ENCODE measurements at places on chromosomes 2 and 18. TPM values are rescaled to one million over a fixed set of nuclear protein-coding genes. Genes with fewer than 3 reads are reported as not detected.

- H3K36me3 ChIP-seq, result no peaks in the 10 kb centered on the region
- H3K27me3 ChIP-seq, result no peaks in the 10 kb centered on the region
- no peak overlapping the region for H3K4me3 ChIP-seq
- DNase-seq, result no peak
Measured at GRCh38 chr18:38786906-38787305, 1221.3 kb upstream of the CELF4 start.

DNA sequence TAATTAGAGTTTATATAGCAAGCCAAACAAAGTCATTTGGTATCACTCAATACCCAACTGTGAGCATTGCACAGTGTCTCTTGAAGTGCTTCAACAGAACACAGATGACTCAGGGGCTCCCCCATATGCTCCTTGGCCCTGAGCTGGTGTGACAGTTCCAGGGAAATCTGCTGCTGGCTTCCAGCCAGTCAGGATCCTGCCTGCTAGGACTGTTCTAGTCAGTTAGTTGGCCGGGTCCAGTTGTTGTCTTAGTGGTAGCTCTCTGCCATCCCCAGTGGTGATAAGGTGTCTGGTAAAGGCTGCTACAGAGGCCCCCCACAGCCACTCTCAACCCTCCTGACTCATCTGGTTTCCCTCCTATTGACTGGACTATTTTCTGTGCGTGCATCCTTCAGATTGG lies 100.3 kb downstream of the IRS1 start:
- no peaks in the 10 kb centered on the region for H3K27me3 ChIP-seq
- no peak overlapping the region for H3K4me3 ChIP-seq
- no peaks in the 10 kb centered on the region for H3K4me1 ChIP-seq
- no peak for DNase-seq
- H3K27ac ChIP-seq, result no peak overlapping the region

DNA sequence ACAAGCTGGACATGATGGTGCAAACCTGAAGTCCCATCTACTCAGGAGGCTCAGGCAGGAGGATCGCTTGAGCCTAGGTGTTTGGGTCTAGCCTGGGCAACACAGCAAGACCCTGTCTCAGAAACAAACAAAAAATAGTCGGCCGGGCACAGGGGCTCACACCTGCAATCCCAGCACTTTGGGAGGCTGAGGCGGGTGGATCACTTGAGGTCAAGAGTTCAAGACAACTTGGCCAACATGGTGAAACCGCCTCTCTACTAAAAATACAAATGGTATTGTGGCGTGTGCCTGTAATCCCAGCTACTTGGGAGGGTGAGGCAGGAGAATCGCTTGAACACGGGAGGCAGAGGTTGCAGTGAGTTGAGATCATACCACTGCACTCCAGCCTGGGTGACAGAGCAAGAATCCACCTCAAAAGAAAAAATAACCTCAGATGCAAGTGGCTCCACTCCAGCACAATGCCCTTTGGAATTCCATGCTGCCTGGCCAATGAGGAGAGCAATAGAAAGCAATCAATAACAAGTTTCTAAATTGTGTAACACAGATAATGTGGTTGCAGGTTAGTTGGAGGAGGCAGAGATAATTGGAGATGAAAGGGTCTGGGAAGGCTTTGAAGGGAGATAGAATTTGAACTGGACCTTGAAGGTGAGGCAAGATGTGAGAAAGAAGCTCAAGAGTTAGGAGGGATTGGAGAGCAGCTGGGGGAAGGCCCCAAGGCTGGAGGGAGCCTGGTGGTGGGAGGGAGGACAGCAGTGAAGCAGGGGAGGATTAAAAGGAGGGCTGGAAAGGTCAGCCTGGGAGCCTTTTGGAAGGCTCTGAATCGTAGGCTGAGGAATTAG lies 6.0 kb downstream of the TTC31 start:
- DNase-seq, result peak; percentile 6
- H3K27ac ChIP-seq, result no peak overlapping the region
- no peak overlapping the region for H3K4me3 ChIP-seq
- peaks cover 13% of the 10 kb centered on the region for H3K36me3 ChIP-seq
- no peaks in the 10 kb centered on the region for H3K27me3 ChIP-seq
- no peaks in the 10 kb centered on the region for H3K4me1 ChIP-seq

Gene SNRPD1
- 21.0 TPM for total RNA-seq

Gene ST8SIA3
- not detected for total RNA-seq

DNA sequence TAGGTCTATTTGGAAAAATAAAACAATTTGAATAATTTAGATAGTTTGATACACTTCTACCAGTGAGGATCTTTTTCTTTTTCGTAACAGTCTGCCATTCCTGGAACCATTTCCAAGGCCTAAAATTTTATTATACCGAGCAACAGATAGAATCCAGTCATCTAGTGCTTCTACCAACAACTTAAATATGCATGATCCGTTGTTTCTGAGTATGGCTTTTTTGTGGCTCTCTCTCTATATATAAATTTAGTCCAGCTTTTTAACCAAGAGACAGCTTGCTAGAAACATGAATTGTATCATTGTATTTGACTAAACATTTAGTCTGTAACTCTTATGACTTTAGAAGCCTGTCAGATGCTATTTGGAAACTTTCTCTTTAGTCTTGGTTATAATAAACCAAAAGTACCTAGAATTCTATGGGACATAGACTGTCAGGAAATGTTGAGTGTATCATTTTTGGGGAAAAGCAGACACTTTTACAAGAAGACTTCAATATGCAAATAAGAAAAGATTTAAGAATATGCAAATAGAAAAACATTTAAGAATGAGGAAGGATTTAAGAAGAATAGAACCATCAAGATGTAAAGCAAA lies 161.4 kb downstream of the ZEB2 start:
- DNase-seq, result no peak
- H3K36me3 ChIP-seq, result no peaks in the 10 kb centered on the region
- H3K4me1 ChIP-seq, result peaks cover 6% of the 10 kb centered on the region
- H3K27me3 ChIP-seq, result no peaks in the 10 kb centered on the region
- H3K4me3 ChIP-seq, result no peak overlapping the region

DNA sequence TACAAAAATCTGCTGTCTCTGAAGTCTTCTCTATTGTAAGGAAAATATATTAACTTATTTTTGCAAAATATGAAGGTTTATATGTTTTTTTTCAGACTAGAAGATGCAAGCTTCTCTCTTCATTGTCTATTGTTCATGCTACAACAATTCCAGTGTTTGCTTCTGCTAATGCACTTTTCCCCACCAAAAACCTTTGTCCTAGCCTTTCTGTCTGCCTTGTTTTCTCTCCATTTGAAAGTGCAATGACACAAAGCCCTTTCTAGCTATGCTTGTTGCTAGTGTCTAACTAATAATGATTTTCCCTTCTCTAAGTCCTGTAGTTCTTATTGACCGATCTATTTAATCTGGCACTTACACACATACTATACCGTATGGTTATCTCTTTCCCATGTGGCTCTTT lies 369.5 kb upstream of the CELF4 start:
- no peak for DNase-seq
- H3K36me3 ChIP-seq, result no peaks in the 10 kb centered on the region
- no peak overlapping the region for H3K27ac ChIP-seq
- no peaks in the 10 kb centered on the region for H3K27me3 ChIP-seq
- no peaks in the 10 kb centered on the region for H3K4me1 ChIP-seq

Gene ASB18
- total RNA-seq, result not detected

DNA sequence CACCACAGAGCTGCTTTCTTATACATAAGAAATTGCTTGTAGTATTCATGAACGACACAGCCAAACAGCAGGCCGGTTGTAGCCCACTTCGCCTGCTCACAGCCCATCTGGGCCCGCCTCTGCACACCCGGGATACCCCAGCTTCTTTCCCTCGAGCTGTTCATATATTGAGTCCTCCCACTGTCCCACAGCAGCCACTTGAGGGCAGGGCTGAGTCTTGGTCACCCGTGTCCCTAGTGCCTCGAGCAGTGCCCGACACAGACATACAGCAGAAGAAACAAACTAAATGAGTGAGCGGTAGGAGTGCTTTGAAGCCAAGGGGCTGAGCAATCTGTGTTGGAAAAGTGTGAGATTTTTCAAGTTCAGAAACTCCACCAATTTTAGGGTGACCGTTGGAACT lies 251.4 kb downstream of the KLHL29 start:
- no peaks in the 10 kb centered on the region for H3K27me3 ChIP-seq
- no peak for DNase-seq
- H3K4me1 ChIP-seq, result no peaks in the 10 kb centered on the region
- H3K36me3 ChIP-seq, result no peaks in the 10 kb centered on the region
- H3K4me3 ChIP-seq, result no peak overlapping the region
- no peak overlapping the region for H3K27ac ChIP-seq

Gene DSG3
- total RNA-seq, result not detected

DNA sequence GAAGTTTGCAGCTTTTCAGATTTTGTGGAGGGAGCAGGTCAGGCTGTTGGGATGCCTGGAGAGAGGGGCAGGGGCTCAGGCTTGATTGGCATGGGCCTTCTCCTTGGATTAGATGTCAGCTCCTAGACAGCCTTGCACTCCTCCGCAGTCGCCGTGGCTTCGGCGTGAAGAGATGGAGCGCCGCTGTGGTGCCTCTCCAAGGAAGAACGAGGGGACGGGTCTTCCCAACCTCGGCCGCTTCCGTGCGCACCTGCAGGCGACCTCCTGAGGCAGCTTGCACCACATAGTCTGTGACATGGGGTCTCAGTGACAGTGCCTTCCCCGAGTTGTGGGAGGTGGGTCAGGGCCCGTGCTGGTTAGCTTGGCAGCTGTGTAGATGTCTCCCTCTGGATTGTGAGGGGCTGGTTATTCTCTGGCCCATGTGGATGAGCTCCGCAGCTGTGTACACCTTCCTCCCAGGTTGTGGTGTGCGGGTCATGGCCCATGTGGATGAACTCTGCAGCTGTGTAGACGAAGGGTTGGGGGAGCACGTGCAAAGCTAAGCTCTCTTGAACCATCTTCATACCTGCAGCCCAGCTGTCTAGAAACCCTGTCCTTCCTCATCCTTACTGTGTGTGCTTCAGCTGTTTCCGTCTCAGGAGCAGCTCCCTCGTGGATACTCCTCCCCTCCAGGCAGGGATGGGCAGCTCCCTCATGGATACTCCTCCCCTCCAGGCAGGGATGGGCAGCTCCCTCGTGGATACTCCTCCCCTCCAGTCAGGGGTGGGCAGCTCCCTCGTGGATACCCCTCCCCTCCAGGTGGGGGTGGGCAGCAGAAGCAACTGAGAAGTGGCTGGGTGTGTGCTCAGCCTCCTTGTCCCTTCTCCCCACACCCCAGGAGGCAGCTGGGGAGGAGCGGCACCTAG lies 170.3 kb downstream of the LDLRAD4 start:
- H3K27me3 ChIP-seq, result no peaks in the 10 kb centered on the region
- no peaks in the 10 kb centered on the region for H3K36me3 ChIP-seq
- no peak overlapping the region for H3K4me3 ChIP-seq
- H3K27ac ChIP-seq, result no peak overlapping the region

GRCh38 chr2:98801286-98801685 lies 70.4 kb upstream of the MGAT4A start:
- DNase-seq, result no peak
- no peak overlapping the region for H3K27ac ChIP-seq
- no peaks in the 10 kb centered on the region for H3K27me3 ChIP-seq
- no peak overlapping the region for H3K4me3 ChIP-seq

Gene CSRNP3
- total RNA-seq, result 3.7 TPM

- H3K27ac ChIP-seq, result peak overlapping the region; percentile 70
- no peaks in the 10 kb centered on the region for H3K4me1 ChIP-seq
- H3K36me3 ChIP-seq, result no peaks in the 10 kb centered on the region
- H3K27me3 ChIP-seq, result no peaks in the 10 kb centered on the region
Measured at GRCh38 chr2:64766841-64767669, 113.3 kb upstream of the SERTAD2 start.

Gene CYRIA
- 24.9 TPM for total RNA-seq

- no peaks in the 10 kb centered on the region for H3K4me1 ChIP-seq
- no peaks in the 10 kb centered on the region for H3K36me3 ChIP-seq
- no peak for DNase-seq
- no peak overlapping the region for H3K27ac ChIP-seq
Measured at GRCh38 chr2:31011587-31011986, 126.7 kb downstream of the GALNT14 start.

DNA sequence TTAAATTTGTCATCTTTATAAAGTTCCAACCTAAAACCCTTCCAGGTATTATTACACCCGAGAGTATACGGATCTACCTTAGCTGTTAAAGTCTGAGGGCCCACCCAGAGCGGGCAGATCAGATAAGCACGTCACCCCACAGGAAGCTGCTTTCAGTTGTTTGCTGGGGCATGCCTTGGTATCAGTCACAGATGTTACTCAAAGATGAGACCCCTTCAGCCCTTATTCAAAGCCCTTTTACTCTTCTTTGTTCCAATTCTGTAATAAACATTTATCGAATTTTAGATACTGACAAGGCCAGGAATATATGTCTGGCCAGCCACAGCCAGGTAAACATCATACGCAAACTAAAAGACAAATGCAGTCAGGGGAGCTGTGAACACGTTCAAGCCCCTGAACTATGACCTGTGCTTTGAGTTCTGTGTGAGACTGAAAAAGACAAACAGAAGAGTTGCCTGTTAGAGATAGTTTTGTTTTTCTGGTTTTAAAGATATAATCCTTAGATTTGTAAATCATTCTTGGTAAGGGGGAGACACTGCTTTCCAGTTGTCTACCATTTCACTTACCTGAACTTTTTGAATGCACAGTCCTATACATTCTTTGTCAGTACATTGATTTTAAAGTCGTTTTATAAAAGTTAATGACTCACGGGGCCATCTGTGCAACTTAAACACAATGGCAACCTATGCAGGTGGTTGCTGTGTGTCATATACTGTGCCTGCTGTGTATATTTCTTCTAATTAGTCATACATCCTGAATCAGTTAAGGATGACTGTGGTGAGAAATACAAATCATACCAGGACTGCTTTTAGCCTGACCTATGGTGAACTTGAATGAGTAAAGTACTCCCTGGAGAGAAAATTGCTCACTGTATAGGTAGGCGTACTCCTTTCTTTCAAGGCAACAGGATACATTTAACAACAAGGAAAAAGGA lies 100.5 kb upstream of the ITPRID2 start:
- no peak overlapping the region for H3K4me3 ChIP-seq
- no peak overlapping the region for H3K27ac ChIP-seq

Gene IL36G
- not detected for total RNA-seq

GRCh38 chr18:55300936-55301531 lies 287.0 kb downstream of the TCF4 start:
- H3K36me3 ChIP-seq, result no peaks in the 10 kb centered on the region
- no peaks in the 10 kb centered on the region for H3K27me3 ChIP-seq
- H3K4me3 ChIP-seq, result no peak overlapping the region
- no peak for DNase-seq
- peaks cover 5% of the 10 kb centered on the region for H3K4me1 ChIP-seq
- H3K27ac ChIP-seq, result no peak overlapping the region

- peaks cover 6% of the 10 kb centered on the region for H3K4me1 ChIP-seq
- DNase-seq, result no peak
- H3K4me3 ChIP-seq, result no peak overlapping the region
- H3K27me3 ChIP-seq, result no peaks in the 10 kb centered on the region
- H3K27ac ChIP-seq, result no peak overlapping the region
Measured at GRCh38 chr18:59712311-59712710, 15.1 kb upstream of the CCBE1 start.
